ENCODE measurements at places on chromosomes 6 and 20.

GRCh38 chr20:21373436-21373835 is 23.9 kb downstream of the NKX2-4 start:
- no peak for DNase-seq

DNA sequence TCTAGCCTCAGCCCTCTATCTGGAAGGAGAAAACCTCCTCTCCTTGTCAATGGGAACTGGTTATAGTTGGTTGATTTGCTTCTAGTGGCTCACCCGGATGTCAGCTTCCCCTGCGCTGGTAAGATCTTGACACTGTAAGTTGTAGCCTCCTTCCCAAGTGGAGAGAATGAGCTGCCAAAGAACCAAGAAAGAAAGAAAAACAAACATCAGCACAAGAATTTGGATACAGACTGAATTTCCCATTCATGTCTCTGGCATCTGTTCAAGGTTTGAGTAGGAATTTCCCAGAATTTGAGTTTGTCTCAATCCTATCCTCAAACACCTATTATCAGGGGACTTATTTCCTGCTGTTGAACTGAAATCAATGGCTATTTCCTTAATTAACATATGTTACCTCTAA is 44.1 kb downstream of the ELOVL2 start:
- no peak for DNase-seq

- DNase-seq = no peak
Observed at GRCh38 chr20:51061418-51062045, 38.6 kb upstream of the KCNG1 start.

GRCh38 chr6:160790028-160790792 is 88.2 kb downstream of the PLG start:
- DNase-seq = no peak

DNA sequence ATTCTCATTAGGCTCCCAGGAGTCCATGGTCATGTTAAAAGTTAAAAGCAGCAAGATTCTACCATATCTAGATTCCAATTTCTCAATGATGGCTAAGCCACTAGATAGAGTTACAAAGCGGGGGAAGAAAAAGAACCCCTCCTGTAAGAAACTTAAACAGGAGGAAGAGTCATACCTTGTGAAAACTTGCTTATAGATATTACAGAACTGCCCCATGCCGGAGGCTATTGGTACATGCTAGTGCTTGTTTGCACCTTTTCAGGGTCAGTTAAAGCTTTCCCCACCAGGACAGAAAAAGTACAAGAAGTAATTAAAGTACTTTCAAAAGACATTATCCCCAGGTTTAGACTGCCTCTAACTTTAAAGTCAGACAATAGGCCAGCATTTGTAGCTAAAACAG is 15.5 kb upstream of the GSTA3 start:
- DNase-seq = no peak
